ENCODE measurements at places on chromosomes 11 and 22. TPM values are rescaled to one million over a fixed set of nuclear protein-coding genes. Genes with fewer than 3 reads are reported as not detected.

Gene APOA4
- not detected for total RNA-seq

Gene OR5T1
- not detected for total RNA-seq

Gene DERL3
- total RNA-seq: 1.9 TPM

Gene SOX10
- total RNA-seq: not detected

Gene GLB1L2
- total RNA-seq: 1.2 TPM

Gene OR5L2
- not detected for total RNA-seq

Gene DYNC2H1
- 4.2 TPM for total RNA-seq

Gene OPCML
- total RNA-seq: not detected

Gene ATM
- 555 TPM for total RNA-seq

Gene OR51F1
- total RNA-seq: not detected

Gene CALCB
- total RNA-seq: 0.33 TPM

Gene HTR3B
- total RNA-seq: not detected

Gene SYCE3
- total RNA-seq: not detected

Gene PDE2A
- 1.7 TPM for total RNA-seq

Gene DEUP1
- not detected for total RNA-seq

Gene RIBC2
- not detected for total RNA-seq

Gene PATE2
- not detected for total RNA-seq

Gene KBTBD3
- 14.4 TPM for total RNA-seq

Gene MAPK8IP1
- 0.73 TPM for total RNA-seq

Gene FAM111B
- 0.53 TPM for total RNA-seq

Gene MS4A4A
- 0.39 TPM for total RNA-seq

Gene INPP5J
- 0.22 TPM for total RNA-seq

Gene SAA4
- total RNA-seq: not detected

Gene TEAD1
- total RNA-seq: 0.52 TPM

Gene OR11H1
- total RNA-seq: not detected

Gene KRTAP5-7
- total RNA-seq: not detected

Gene IL17REL
- total RNA-seq: not detected

Gene NRGN
- not detected for total RNA-seq

Gene TMA7B
- total RNA-seq: 10.2 TPM

Gene OR6T1
- not detected for total RNA-seq
